ENCODE measurements at places on chromosomes 2 and 18. TPM values are rescaled to one million over a fixed set of nuclear protein-coding genes. Genes with fewer than 3 reads are reported as not detected.
A peak's percentile ranks its signal among the peaks of the same experiment; 100 is the strongest.

- no peak overlapping the region for H3K4me3 ChIP-seq
- peaks cover 4% of the 10 kb centered on the region for H3K4me1 ChIP-seq
- no peaks in the 10 kb centered on the region for H3K27me3 ChIP-seq
- H3K27ac ChIP-seq: no peak overlapping the region
These were observed 147.2 kb downstream of the TRIB2 start for GRCh38 chr2:12863937-12864336.

DNA sequence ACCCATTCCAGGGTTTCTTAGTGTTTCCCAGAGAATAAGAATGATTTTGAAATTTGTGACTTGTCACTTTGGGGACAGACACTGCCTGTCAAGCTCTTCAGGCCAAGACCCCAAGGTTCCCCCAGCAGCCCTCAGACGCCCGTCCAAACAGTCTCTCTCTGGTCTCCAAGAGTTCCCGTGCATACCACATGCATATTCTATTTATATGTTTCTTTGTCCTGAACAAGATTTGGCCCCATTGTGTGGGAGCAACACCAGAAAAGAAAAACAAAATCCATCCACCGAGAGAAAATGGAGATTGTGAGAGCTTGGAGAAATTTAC lies 52.2 kb upstream of the CTAGE1 start:
- H3K27ac ChIP-seq: no peak overlapping the region
- no peaks in the 10 kb centered on the region for H3K4me1 ChIP-seq
- no peaks in the 10 kb centered on the region for H3K27me3 ChIP-seq
- no peak overlapping the region for H3K4me3 ChIP-seq
- no peaks in the 10 kb centered on the region for H3K36me3 ChIP-seq

GRCh38 chr2:191329841-191330240 lies 84.6 kb downstream of the MYO1B start:
- no peak overlapping the region for H3K4me3 ChIP-seq
- H3K27me3 ChIP-seq: no peaks in the 10 kb centered on the region
- H3K27ac ChIP-seq: no peak overlapping the region

DNA sequence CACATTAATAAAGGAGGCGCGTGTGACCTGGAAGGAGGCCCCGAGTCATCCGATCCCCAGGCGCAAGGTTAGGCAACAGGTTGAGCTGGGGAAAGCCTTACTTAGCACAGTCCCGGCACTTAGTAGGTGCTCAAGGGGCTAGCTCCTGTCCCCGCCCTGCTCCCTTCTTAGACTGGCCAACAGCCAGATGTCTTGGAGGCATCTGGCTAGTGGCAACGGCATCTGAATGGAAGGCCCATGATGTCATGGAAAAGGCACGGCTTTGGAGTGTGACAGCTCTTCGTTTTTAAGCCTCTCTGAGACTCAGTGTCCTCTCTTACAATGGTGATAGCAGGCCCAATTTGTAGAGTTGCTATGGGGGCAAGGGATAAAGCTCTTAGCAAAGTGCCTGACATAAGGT lies 258.3 kb downstream of the CYRIA start:
- no peak overlapping the region for H3K27ac ChIP-seq
- DNase-seq: no peak
- H3K4me1 ChIP-seq: no peaks in the 10 kb centered on the region
- no peak overlapping the region for H3K4me3 ChIP-seq
- no peaks in the 10 kb centered on the region for H3K36me3 ChIP-seq
- H3K27me3 ChIP-seq: peaks cover 2% of the 10 kb centered on the region

DNA sequence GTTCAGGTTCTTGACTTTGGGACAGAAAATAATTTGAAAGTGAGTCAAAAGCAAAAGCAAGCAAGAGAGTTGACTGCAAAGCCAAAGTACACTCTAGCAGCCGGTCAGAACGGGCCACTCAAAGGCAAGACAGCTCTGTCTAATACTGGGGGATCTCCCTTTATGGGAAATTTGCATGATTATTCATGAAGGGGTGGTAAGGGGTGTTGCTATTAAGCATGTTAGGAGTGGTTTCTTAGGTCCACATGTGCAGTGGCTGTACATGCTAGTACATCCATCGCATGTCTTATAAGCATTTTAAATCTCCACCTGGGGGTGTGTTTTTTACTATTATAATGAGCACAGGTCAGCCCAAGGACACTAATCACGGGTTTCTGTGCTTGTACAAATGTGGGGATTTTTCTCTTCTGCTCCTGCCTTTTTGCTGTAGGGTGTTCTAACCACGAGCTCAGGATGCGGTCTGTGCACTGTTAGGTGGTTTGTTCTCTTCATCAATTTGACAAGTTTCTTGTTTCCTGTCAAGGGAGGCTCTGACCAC lies 60.2 kb upstream of the SPP2 start:
- no peak overlapping the region for H3K4me3 ChIP-seq
- no peaks in the 10 kb centered on the region for H3K27me3 ChIP-seq
- no peaks in the 10 kb centered on the region for H3K36me3 ChIP-seq

DNA sequence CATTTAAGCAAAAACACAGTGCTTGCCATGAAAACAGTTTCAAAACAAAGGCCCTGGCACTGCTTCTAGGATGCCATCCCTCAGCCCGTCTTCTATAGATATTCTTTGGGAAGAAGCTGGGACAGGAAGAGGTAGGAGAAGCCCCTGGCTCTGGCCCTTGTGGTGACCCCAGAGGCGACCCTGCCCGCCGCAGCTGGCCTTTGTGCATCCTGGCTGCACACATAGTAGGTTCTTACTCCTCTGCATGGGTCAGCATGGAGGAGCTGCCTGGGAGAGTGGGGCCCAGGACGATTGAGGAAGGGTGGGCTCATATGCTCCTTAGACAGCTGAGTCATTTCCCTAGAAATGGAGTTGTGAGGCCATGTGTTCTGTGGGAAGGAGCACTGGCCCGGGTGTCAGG lies 44.4 kb upstream of the OTOF start:
- no peak overlapping the region for H3K4me3 ChIP-seq
- no peak for DNase-seq
- H3K36me3 ChIP-seq: no peaks in the 10 kb centered on the region
- H3K27ac ChIP-seq: no peak overlapping the region

- H3K4me1 ChIP-seq: no peaks in the 10 kb centered on the region
- H3K4me3 ChIP-seq: no peak overlapping the region
- H3K27ac ChIP-seq: no peak overlapping the region
- H3K27me3 ChIP-seq: no peaks in the 10 kb centered on the region
These were observed 47.4 kb downstream of the GYPC start for GRCh38 chr2:126703311-126703710.

- H3K27ac ChIP-seq: peak overlapping the region; percentile 87
- peaks cover 73% of the 10 kb centered on the region for H3K4me1 ChIP-seq
- H3K4me3 ChIP-seq: no peak overlapping the region
- DNase-seq: peak; percentile 50
These were observed 14.7 kb downstream of the CDC42EP3 start for GRCh38 chr2:37656512-37657423.

GRCh38 chr18:986552-986951 lies 81.9 kb downstream of the ADCYAP1 start:
- no peaks in the 10 kb centered on the region for H3K36me3 ChIP-seq
- no peak overlapping the region for H3K27ac ChIP-seq
- H3K27me3 ChIP-seq: no peaks in the 10 kb centered on the region
- H3K4me1 ChIP-seq: no peaks in the 10 kb centered on the region
- no peak overlapping the region for H3K4me3 ChIP-seq
- DNase-seq: no peak

DNA sequence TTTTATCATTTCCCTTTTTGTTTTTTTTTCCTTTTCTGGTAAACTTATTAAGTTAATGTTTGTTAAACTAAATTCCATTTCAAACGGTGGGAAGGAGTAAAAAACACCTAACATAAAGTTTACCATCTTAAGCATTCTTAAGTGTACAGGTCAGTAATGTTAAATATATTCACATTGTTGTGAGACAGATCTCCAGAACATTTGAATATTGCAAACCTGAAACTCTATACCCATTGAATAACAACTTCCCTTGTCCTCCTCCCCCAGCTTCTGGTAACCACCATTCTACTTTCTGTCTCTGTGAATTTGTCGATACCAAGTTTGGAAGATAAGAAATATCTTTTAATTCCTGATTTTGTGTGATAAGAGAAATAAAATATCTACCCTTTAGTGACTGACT lies 12.0 kb upstream of the NAT8 start:
- no peak for DNase-seq
- H3K27ac ChIP-seq: no peak overlapping the region
- no peaks in the 10 kb centered on the region for H3K27me3 ChIP-seq
- H3K4me3 ChIP-seq: no peak overlapping the region
- no peaks in the 10 kb centered on the region for H3K36me3 ChIP-seq
- H3K4me1 ChIP-seq: no peaks in the 10 kb centered on the region

- no peak overlapping the region for H3K4me3 ChIP-seq
- no peak for DNase-seq
- H3K36me3 ChIP-seq: no peaks in the 10 kb centered on the region
These were observed 80.1 kb downstream of the RBM43 start for GRCh38 chr2:151181524-151181923.

- H3K4me3 ChIP-seq: no peak overlapping the region
- DNase-seq: no peak
- no peaks in the 10 kb centered on the region for H3K4me1 ChIP-seq
- H3K36me3 ChIP-seq: no peaks in the 10 kb centered on the region
- H3K27me3 ChIP-seq: no peaks in the 10 kb centered on the region
These were observed 143.5 kb downstream of the MBP start for GRCh38 chr18:76988827-76989646.

DNA sequence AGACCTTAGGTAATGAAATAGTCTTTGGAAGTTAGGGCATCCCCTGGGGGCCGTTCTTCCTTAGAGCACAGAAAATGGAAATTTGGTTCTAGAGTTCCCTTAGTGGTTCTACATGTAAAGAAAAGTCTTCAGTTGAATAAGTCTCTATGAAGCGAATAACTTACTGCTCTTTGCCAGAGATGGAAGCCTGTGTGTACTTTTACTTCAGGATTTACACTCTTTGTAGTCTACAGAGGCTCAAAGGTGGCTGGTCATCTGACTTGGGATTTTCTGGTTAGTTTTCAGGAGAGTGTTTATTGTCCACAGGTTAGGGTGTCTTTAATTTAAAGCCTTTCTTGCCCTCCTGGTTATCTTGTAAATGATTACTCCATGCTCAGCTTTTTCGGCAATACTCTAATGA lies 210.6 kb downstream of the ZNF521 start:
- DNase-seq: no peak
- no peak overlapping the region for H3K4me3 ChIP-seq
- H3K36me3 ChIP-seq: no peaks in the 10 kb centered on the region
- H3K27ac ChIP-seq: no peak overlapping the region

GRCh38 chr2:151907286-151908203 lies 79.3 kb upstream of the ARL5A start:
- H3K27ac ChIP-seq: no peak overlapping the region
- no peaks in the 10 kb centered on the region for H3K27me3 ChIP-seq
- peaks cover 4% of the 10 kb centered on the region for H3K4me1 ChIP-seq
- DNase-seq: no peak
- no peak overlapping the region for H3K4me3 ChIP-seq

DNA sequence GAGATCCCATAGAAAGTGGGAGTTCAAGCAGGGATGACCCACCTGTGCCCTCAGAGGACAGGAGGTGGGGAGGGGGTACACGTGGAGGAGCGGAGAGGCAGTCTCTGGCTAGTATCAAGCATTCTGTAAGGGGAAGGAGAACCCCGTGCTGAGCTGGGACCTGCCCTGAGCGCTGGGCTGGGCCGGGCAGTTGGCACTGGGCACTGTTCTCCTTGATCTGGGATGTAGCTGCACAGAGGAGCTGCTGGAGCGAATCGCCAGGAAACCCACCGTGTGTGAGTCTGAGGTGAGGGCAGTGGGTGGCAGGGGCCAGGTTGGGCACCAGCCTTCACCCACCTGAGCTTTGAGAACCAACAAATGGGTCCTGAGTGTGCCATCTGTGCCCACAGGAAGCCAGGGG lies 19.8 kb upstream of the GMPPA start:
- peaks cover 4% of the 10 kb centered on the region for H3K4me1 ChIP-seq
- no peak for DNase-seq
- H3K36me3 ChIP-seq: no peaks in the 10 kb centered on the region

- no peak overlapping the region for H3K4me3 ChIP-seq
- H3K4me1 ChIP-seq: no peaks in the 10 kb centered on the region
- no peak overlapping the region for H3K27ac ChIP-seq
These were observed 121.2 kb downstream of the OSBPL6 start for GRCh38 chr2:178315488-178315948.

Gene GCG
- not detected for polyA plus RNA-seq

Gene HADHA
- polyA plus RNA-seq: 29.8 TPM

Gene KCNG3
- not detected for polyA plus RNA-seq

Gene NCOA1
- 15.1 TPM for polyA plus RNA-seq

Gene REG3A
- not detected for polyA plus RNA-seq

Gene KIAA2012
- not detected for polyA plus RNA-seq

Gene LYG2
- polyA plus RNA-seq: not detected

Gene IFIH1
- 29.5 TPM for polyA plus RNA-seq

Gene CCDC178
- polyA plus RNA-seq: not detected

Gene SPEG
- polyA plus RNA-seq: 0.03 TPM

Gene RGPD4
- polyA plus RNA-seq: not detected

Gene ATP8B1
- polyA plus RNA-seq: not detected
